ENCODE measurements at places on chromosomes 7 and 10. TPM values are rescaled to one million over a fixed set of nuclear protein-coding genes. Genes with fewer than 3 reads are reported as not detected.

The GRM3 gene
- polyA plus RNA-seq, result not detected

The ERCC6 gene
- 8.6 TPM for polyA plus RNA-seq

The MEOX2 gene
- polyA plus RNA-seq, result not detected

The ESYT2 gene
- 23.0 TPM for polyA plus RNA-seq
